CD14-positive monocyte (primary cell): ENCODE measurements at places on chromosomes 4 and X. TPM values are rescaled to one million over a fixed set of nuclear protein-coding genes. Genes with fewer than 3 reads are reported as not detected.

The CITED1 gene
- polyA plus RNA-seq = 0.36 TPM

The PASD1 gene
- polyA plus RNA-seq = not detected

The PAGE1 gene
- polyA plus RNA-seq = not detected in 2 replicates

The VCX3A gene
- not detected for polyA plus RNA-seq

The BANK1 gene
- polyA plus RNA-seq = 1.2 and 2.9 TPM in 2 replicates

The GLOD5 gene
- not detected for polyA plus RNA-seq

The USP17L11 gene
- not detected for polyA plus RNA-seq
